Esophagus squamous epithelium (tissue), 5 donors: ENCODE measurements at places on chromosomes 13 and 19.

DNA sequence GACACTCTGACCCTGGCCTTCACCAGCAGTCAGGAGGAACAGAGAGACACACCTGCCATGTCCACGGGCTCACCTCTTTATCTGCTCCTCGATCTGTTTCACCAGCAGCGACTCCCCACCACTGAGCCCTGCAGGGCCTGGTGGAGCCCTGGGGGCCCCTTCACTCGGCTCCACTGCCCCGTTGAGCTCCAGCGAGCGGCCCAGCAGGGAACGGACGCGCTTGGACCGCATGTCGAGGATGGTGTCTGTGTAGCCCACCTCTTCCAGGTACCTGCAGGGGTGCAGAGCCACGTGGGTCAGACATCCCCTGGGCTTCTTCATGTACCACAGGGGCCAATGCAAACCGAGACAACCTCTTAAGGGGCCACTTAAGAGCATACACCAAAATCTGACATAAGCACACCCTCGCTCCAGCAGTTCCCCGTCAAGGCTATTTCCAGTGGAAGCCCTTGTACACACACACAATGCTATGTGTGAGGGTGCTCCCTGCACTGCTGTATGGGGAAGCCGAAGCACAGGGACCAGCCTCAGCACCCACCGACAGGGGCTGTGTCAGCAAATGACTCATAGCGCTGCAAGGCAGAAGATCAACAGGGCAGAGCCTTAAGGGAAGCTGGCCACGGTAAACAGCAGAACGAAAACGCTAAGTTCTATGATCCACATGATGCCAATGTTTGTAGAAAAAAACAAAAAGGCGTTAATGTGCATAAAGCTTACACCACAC is 12.7 kb upstream of the FKRP start:
- DNase-seq = no peak

DNA sequence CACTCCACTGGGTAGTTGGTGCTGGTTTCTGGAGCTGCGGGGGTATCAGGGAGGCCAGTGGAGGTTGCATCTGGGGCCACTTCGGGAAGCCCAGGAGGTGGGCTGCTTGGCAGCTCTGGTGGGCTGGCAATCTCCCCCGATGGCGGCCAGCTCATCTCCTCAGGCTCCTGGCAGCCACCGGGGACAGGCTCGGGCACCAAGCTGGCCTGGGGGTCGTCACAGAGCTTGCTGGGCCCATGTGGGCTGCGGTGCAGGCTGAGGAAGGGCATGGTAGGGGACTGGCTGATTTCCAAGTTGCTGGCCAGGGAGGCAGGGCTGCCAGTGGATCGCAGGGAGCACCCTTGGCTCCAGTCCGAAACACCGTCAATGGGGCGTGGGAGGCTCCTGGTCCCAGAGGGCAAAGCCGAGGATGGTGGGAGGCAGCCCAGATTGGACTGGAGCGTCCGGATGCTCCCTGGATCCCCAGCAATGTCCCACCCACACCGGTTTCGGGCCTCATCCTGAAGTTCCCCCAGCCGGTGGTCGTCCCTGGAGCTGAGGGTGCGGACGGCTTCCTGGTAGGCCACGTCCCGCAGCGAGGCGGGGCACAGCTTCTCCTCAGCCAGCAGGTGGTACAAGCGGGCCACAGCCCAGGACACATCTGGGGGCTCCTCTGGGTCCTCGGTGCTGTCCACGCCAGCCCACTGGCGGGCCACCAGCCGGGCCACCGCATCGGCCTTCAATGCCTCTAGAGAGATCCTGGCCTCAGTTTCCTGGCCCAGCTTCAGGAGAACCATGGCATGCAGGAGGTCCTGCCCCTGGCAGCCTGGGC is 13.8 kb downstream of the TICAM1 start:
- DNase-seq = no peak

GRCh38 chr19:48686088-48686487 is 9.7 kb upstream of the FUT2 start:
- no peak for DNase-seq

GRCh38 chr13:47299304-47299703 is 402.5 kb upstream of the HTR2A start:
- no peak for DNase-seq

DNA sequence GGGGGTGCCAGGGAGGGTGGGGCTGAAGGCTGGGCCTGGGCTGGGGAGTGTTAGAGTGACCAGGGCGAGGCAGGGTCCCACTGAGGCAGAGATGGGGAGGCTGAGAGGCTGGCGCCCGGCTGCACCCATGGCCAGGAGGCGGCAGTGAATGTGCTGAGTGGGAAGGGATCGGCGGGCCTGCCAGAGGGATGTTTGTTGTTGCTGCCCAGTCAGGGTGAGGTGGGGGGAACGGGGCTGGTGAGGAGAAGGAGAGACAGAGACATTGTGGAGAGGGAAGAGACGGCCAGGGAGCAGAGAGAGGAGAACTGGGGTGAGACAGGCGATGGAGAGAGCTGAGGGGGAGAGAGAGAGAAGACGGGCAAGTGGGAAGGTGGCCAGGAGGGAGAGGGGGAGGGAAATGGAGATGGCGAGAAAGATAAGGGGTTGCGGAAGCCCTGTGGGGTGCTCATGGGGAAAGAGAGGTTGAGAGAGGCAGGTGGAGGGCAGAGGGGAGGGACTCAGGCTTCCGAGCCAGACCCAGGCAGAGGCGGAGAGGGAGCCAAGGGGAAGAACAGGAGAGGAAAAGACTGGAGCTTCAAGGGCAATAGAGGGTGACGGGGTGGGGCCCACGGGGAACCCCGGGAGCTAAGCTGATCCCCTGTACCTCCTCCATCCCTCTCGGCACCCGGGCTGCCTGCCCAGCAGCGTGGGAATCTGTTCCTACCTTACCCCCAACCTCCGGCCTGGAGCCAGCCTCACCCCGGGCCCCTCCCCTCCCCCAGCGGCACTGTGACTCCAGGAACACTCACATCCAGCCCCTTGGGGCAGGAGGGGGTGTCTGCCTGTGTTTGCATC is 690 bp upstream of the B3GNT8 start:
- DNase-seq = no peak

GRCh38 chr19:15441317-15441716 is 8.4 kb downstream of the WIZ start:
- no peak for DNase-seq

GRCh38 chr13:29924482-29925350 is 74.3 kb upstream of the UBL3 start:
- no peak for DNase-seq

GRCh38 chr19:17517898-17518297 is 6.4 kb downstream of the PGLS start:
- no peak for DNase-seq

- DNase-seq = no peak
Measured at GRCh38 chr13:81480634-81481033, 1139.7 kb upstream of the SPRY2 start.

DNA sequence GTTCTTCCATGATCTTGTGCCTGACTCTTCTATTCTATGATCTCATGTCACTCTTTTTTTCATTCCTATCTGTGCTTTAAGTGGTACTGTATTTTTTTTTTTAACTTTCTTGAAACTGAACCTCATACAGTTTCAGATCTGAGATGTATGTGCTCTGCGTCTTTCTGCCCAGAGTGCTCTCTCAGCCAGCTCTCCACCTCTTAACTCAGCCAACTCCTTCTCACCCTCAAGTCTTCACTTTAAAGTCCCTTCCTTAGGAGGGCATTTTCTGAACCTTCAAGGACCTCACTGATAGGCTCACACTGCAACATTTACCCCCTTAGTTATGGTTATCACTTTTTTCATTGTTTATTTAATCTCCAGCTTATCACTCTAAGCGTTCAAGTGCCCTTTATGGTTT is 158.7 kb downstream of the IRS2 start:
- DNase-seq = no peak

GRCh38 chr19:583198-583967 is 6.3 kb upstream of the HCN2 start:
- DNase-seq = no peak

GRCh38 chr19:3944018-3944721 is 11.3 kb downstream of the NMRK2 start:
- no peak for DNase-seq

- DNase-seq = no peak
Measured at GRCh38 chr13:78138756-78139155, 220.1 kb upstream of the EDNRB start.

- DNase-seq = no peak
Measured at GRCh38 chr19:33377586-33378475, 4.3 kb downstream of the CEBPG start.

DNA sequence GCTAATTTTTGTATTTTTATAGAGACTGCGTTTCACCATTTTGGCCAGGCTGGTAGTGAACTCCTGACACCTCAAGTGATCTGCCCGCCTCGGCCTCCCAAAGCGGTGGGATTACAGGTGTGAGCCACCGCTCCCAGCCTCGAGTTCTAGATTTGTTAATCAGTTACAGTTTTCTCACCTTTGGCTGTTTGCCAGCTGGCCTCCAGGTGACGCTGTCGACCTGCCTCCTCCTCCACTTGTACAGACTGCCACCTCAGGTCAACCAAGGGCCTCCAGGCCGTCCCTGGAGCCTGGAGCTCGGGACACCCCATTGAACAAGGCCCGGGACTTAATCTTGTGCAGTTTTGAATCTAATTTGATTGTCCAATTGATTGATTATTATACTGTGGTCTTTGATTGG is 45.5 kb downstream of the IER2 start:
- DNase-seq = no peak

- no peak for DNase-seq
Measured at GRCh38 chr19:10744801-10745293, 27.0 kb downstream of the DNM2 start.
